ENCODE measurements at places on chromosomes 5 and 9.

GRCh38 chr5:2856206-2856605 lies 104.7 kb upstream of the IRX2 start:
- no peak for DNase-seq

- no peak for DNase-seq
Observed at GRCh38 chr5:395156-395920, 47.6 kb upstream of the EXOC3 start.

- DNase-seq, result no peak
Observed at GRCh38 chr5:28648108-28648507, 1609.7 kb upstream of the CDH9 start.

DNA sequence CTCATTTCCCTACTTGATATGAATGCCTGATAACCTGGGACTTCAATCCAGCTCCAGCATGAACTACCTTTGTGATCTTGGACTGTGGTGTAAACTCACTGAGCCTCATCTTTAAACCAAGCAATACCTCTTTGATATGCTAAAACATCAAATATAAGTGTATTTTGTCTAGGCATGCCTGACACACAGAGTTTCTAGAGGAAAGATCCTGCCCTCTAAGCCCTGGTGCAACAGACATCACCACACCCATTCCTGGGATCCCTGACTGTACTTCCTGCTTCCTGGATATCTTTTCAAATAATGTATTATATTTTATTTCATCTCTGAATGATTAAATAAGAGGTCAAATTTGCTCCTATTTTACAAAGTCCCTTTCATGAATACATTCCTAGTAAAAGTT lies 55.8 kb downstream of the ANXA2R start:
- DNase-seq, result no peak

- DNase-seq, result no peak
Observed at GRCh38 chr9:92547356-92547755, 11.6 kb upstream of the ECM2 start.

DNA sequence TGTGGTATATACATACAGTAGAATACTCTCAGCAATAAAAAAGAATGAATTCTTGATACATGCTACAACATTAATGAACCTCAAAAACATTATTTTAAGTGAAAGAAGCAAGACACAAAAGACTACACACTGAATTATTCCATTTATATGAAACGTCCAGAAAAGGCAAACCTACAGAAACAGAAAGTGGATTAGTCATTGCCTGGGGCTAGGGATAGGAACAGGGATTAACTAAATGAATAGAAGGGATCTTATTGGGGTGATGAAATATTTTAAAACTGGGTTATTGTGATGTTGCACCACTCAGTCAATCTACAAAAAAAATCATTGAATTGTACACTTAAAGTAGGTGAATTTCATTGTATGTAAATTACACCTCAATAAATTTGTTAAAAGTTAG lies 326.7 kb downstream of the PIK3R1 start:
- DNase-seq, result no peak

DNA sequence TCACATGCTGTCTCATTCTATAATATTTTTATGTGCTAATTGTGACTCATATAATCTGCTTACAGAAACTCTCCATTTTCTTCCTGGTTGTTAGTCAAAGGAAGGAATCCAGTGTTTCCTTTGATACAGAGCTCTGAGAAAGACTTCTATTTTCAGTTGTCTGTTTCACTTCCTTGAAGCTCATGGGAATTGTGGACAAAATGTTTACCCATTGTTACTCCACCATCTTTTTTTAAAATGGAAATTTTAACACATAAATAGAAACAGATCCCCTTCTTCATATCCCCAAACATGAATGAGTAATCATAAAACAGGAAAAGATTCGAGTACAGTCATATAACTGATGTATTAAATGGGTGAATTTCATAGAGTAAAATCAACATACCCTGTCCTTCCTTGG lies 42.0 kb upstream of the KCNN2 start:
- DNase-seq, result no peak

GRCh38 chr9:34375901-34376595 lies 650 bp downstream of the MYORG start:
- DNase-seq, result peak; percentile 65

- no peak for DNase-seq
Observed at GRCh38 chr9:109755040-109755439, 25.0 kb upstream of the PALM2AKAP2 start.

DNA sequence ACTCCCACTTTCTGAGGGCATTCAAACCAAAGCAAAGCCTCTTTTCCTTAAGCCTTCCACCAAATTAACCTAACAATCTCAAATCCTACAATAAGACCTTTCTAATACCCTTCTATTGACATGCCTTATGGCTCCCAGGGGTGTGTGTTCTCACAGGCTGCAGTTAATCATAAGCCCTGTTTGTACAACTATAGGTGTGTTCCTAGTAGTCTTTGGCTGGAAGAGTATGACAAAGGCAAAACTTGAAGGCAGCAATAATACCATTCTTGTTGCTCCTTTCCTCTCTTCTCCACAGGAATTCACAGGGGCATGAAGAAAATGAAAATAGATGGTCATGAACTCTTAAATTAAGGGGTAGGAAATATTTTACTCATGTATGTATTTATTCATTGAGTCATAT lies 10.9 kb upstream of the FBXO38 start:
- no peak for DNase-seq

GRCh38 chr9:131382850-131383729 lies 10.8 kb upstream of the PRRC2B start:
- DNase-seq, result no peak

GRCh38 chr5:97545886-97546535 lies 363.0 kb upstream of the RIOK2 start:
- no peak for DNase-seq

DNA sequence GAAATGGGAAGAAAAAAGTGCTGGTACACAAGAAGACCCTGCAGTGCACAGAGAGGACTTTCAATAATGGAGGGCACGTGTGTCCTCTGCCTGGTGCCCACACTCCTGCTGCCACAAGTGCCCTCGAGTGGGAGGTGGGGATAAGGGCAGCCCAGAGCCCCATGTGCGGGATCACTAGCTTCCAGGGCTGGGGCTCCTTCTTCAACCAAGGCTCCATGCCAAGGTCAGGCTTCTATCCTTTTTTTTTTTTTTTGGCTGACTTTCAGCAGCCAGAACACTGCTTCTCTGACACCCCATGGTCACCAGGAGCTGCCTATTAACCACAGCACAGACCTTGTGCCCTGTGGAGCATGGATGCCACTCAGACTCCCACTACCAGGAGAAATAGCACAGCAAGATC lies 7.5 kb downstream of the ACSL6 start:
- DNase-seq, result no peak

GRCh38 chr9:1531424-1531823 lies 481.3 kb downstream of the DMRT2 start:
- no peak for DNase-seq

DNA sequence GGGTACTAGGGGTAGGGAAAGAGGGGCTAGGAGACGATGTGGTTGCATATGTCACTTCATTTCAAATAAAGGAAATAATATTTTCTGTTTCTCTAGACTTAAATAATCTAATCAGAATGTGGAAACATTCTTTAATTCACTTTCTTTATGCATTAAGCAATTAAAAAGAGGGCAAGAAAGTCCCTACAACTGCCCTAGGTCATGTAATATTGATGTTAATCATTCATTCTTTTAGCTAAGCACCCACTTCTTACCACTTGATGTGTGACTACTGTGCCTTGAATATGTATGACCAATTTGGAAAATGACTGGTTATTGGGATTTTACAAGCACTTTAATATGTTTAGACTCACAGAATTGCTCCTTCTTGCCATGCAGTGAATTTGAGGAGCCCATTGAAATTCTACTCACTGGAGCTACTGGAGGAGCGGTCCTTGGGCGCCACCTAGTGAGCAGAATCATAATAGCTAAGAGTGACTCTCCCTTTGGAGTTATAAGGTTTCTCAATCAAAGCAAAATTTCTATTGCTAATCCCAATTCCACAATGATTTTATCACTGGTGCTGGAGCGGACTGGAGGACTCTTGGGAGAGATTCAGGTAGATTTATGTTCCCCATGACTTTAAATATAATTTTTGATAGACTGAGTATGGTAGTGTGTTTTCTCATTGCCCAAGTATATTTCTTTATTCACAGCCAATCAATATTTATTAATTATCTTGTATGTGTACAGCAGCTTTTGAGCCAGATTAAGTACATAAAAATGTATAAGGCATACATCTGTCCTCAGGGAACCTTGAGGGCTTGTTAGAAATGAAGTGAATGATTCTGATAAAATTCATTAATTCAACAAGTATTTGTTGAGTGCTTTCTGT lies 225.1 kb downstream of the ADGRV1 start:
- DNase-seq, result peak; percentile 74

GRCh38 chr9:97840521-97840920 lies 12.5 kb upstream of the FOXE1 start:
- DNase-seq, result no peak

- DNase-seq, result no peak
Observed at GRCh38 chr5:10756549-10756948, 4.5 kb downstream of the DAP start.

GRCh38 chr5:94281236-94281801 lies 337.1 kb downstream of the KIAA0825 start:
- DNase-seq, result no peak

DNA sequence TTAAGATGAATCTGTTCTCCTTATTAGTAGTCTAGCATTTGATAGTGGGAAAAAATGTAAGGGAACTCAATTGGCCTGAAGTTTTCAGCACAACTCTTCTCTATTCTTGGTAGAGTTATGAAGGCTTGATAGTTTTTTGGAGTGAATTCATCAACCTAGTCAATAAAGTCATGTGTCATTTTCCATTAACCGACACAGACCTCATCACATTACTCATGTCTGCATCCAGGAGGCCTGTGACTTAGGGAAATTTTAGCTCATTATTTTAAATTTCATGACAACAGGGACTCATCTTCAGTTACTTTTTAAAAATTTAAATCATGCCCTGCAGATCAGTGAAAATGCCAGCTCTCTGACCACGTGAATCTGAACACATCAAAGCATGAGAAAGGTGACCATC lies 63.3 kb downstream of the ADAMTS16 start:
- DNase-seq, result no peak

DNA sequence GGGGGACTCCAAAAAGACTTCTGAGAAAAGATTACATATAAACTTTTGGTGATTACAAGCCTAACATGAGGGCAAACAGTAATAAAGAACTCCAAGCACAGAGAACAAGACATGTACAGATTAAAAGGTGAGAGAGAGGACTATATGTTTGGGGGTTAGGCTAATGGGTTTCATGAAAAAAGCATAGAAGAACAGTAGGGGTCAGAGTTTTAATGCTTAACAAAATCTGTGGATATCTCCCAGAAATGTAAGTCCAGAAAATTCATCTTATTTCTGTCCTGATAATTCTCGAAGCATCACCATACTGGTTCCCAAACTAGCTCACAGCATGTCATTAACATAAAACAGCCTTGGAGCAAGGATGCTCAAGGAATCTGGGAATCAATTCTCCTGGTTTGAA lies 137.2 kb downstream of the ARRDC3 start:
- DNase-seq, result no peak

DNA sequence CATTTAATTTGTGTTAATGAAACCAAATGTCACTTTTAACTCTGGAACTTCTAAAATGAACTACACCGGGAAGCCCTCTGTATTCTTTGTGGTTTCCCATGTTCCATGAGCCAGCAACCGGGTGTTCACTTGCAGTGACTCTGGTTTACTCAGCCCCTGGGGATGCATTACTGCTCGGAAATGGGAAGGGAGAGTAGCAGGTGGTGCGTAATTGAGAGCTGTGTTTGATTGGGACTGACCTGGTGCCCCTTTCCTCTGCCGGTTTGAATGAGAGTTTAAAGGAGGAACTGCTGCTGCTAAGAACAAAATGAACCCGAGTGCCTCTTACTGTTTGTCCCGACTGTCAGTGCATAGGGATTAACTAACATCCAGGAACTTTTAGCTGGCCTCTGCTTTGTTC lies 100.1 kb upstream of the DHFR start:
- DNase-seq, result no peak

GRCh38 chr5:152164860-152165259 lies 240.2 kb upstream of the GLRA1 start:
- no peak for DNase-seq

DNA sequence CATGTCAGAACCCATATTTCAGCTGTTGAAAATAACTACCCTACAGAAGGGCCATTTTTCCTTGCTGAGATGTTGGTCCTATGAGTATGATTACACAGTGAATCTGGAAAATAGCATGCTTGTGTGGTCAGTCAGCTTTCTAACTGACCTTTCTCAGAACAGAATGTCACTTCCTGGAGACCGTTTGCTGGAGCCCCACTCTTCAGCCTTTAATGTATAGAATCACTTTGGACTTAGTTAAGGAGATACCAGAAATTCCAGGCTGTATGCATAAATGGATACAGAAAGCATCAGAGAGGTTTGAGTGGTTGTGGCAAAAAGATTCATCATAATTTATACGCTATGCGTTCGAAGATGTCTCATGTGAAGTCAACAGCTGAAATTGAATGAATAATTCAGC lies 488.1 kb downstream of the EBF1 start:
- DNase-seq, result no peak

DNA sequence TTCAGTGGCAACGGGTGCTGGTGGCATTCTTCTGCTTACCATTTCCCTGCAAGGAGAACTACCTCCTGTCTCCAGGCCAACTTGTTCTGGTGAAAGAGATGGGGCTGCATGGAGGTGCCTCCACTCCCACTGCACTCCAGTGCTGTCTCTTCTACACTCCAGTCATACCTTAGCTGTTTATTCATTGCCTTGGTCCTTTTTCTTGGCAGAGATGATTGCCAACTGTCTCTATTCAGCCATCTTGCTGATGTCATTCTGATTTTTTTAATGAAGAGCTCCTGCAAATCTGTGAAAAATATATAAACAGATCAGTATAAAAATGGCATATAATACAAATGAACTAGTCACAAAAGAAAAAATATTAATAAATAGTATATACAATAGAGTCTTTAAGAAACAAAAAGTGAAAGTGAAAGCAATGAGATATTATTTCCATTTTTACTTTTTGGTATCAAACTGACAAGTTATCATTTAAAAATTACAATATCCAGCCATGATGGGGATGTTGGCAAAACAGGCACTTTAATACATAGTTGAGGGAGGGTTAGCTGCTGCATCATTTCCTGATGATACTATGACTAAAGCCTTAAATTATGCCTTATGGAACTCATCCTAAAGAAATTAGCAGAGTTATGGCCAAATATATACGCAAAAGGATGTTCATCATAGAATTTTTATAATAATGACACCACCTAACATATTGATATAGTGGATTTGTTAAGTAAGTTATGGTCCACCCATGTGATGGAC lies 109.4 kb downstream of the CARTPT start:
- no peak for DNase-seq

DNA sequence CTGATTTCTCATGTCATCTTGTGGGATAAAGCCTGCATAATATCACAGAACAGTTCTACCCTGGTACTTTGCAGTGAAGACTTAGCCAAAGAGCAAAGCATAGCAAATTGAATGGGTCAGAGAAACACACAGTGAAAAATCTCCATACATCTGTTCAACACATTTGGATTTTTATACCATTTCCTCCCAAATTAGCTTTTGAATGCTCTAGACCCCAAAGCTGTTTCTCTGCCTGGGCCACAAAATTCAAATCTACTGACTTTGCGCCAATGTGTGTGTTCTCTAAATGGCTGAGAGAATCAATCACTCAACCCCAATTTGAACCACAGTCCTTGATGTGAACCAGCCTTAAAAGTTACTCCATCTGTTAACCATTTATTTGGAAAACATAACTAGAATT lies 236.9 kb upstream of the NFIL3 start:
- no peak for DNase-seq

GRCh38 chr9:125161284-125161918 lies 18.1 kb upstream of the SCAI start:
- no peak for DNase-seq
